ENCODE measurements at places on chromosomes 5 and 9. TPM values are rescaled to one million over a fixed set of nuclear protein-coding genes. Genes with fewer than 3 reads are reported as not detected.

The ALG2 gene
- total RNA-seq = 48.2 TPM

The PTGES gene
- total RNA-seq = 174 TPM

The SLC31A2 gene
- total RNA-seq = 7.1 TPM

The TAF1L gene
- not detected for total RNA-seq

The MZB1 gene
- total RNA-seq = 0.20 TPM

The SPINK5 gene
- not detected for total RNA-seq

The THBS4 gene
- 0.22 TPM for total RNA-seq

The HSD17B3 gene
- not detected for total RNA-seq

The PLPP7 gene
- not detected for total RNA-seq

The TMEM203 gene
- 39.8 TPM for total RNA-seq

The SLU7 gene
- 39.0 TPM for total RNA-seq

The TMEM232 gene
- total RNA-seq = not detected

The ARHGAP26 gene
- total RNA-seq = 11.3 TPM

The DMRT2 gene
- total RNA-seq = not detected

The FAM153A gene
- not detected for total RNA-seq

The PCDHA10 gene
- 0.02 TPM for total RNA-seq

The PCDHB12 gene
- total RNA-seq = not detected
